Fibroblast of the conjunctiva (primary cell): ENCODE measurements at places on chromosomes 11 and 22.

DNA sequence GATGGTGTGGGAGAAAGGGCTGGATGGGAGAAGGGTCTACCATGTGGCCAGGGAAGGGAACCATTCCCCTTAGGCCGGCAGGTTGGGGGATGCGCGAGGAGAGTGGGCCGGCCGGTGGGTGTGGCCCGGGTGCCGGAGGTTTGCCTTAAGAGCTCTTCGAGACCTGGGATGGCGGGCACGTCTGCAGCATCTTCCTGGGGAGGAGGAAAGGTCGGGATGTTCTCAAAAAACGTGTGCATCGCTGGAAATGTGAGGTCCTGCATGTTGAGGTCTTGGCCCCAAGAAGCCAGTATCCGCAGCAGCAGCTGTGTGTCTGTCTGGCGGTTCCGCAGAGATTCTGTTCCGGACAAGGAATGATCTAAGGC is 1.4 kb downstream of the NAV2 start:
- no peak for DNase-seq

DNA sequence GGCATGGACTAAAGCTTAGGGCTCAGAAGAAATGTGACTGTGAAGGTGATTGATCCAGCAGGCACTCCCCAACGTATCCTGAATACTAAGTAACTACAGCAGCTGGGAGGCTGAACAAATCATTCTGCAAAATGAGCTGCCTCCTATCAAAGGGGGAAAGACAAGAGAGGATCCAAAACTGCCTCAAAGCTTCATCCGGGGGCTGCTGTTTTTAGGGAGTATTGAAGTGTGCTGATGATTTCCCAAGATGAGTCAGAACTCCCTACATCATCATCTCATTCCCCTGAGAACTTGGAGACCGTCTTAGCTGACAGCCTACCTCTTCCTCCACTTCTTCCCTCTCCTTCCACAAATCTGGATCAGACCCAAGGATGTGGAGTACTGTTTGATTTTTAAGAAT is 108.4 kb upstream of the GRAMD1B start:
- DNase-seq: no peak

DNA sequence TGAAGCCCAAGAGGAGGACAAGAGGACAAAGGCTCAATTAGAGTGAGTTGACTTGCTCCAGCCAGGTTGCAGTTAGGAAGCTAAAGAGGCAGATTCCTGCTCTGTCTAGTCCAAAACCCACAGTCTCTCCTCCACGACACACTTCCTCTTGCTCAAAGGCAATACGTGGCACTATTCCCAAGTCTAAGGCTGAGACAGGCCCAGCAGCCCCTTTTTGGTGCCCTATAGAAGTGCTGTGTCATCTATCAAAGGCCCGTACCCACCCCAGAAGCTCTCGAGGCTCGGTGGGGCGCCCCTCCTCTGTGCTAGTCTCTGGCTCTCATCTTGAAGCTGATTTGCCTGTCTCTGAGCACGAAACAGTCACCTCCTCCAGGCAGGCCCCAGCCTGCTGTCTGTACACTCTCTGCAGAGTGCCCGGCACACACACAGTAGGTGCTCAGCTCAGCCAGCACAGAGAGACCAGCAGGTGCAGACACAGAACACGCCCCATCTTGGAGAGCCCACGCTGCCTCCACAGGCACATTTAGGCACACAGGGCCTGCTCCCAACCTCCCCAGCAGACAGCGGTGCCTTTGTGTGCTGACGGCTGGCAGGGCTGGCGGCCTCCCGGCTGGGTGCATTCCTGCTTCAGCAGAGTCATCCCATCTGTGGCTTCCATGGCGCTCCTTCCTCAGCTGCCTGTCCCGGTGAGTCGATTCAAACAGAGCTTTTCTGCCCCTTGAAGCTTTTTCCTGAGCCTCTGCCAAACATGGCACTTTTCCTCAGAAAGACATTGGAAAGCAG is 52.8 kb downstream of the MYH9 start:
- DNase-seq: no peak

GRCh38 chr22:24321999-24322398 is 51.4 kb downstream of the SPECC1L start:
- no peak for DNase-seq

- peak; percentile 13 for DNase-seq
Measured at GRCh38 chr22:39135092-39135896, 17.2 kb downstream of the CBX7 start.

GRCh38 chr11:11157185-11157584 is 195.9 kb downstream of the CSNK2A3 start:
- peak; percentile 10 for DNase-seq

DNA sequence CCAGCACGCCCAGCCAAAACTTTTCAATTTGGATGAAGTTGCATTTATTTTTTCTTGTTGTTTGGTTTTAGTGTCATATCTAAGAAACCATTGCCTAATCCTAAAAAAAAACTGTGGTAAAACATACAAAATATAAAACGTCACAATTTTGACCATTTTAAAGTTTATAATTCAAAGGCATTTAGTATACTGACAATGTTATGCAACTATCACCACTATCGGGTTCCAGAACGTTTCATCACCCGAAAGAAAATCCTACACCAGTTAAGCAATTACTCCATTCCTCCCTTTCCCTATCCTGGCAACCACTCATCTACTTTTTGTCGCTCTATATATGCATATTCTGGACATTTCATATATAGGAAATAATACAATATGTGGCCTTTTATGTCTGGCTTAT is 30.5 kb upstream of the PHOX2A start:
- DNase-seq: no peak

DNA sequence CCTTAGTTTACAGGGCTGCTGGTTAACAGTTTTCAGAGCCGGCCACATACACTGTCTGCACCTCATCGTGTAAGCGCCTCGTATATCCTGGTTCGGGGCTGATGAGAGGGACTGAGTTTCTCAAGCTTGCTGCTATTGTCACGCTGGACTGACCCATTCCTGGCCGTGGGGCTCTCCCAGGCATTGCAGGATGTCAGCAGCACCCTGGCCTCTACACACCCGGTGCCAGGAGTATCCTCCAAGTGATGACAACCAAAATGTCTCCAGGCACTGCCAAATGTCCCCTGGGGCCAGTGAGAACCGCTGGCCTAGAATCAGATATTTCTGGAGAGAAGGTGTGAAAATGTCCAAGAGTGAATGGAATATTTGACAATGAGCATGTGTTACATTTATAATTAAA is 82.8 kb downstream of the ST3GAL4 start:
- DNase-seq: no peak

GRCh38 chr11:2708151-2708581 is 8.4 kb upstream of the KCNQ1OT1 start:
- DNase-seq: no peak

DNA sequence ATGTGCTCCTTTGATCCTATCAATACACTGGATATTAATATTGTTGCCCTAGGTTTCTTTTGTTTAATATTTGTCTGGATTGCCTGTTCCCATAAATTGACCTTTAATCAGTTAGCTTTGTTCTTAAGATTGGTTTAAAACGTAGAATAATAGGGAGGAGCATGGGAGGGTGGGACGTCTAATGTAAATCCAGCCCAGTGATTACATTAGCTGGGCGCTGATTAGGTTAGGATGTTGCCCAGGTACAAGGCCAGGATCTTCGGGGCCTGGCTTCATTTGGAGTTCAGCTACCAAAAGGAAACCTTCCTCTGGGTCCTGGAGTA is at the start of gene SRSF8:
TSS of gene SRSF8 (plus strand) at position 204 of the 323 bp plus-strand sequence. CDS start 308 bp downstream, outside the sequence.
- no peak for DNase-seq

DNA sequence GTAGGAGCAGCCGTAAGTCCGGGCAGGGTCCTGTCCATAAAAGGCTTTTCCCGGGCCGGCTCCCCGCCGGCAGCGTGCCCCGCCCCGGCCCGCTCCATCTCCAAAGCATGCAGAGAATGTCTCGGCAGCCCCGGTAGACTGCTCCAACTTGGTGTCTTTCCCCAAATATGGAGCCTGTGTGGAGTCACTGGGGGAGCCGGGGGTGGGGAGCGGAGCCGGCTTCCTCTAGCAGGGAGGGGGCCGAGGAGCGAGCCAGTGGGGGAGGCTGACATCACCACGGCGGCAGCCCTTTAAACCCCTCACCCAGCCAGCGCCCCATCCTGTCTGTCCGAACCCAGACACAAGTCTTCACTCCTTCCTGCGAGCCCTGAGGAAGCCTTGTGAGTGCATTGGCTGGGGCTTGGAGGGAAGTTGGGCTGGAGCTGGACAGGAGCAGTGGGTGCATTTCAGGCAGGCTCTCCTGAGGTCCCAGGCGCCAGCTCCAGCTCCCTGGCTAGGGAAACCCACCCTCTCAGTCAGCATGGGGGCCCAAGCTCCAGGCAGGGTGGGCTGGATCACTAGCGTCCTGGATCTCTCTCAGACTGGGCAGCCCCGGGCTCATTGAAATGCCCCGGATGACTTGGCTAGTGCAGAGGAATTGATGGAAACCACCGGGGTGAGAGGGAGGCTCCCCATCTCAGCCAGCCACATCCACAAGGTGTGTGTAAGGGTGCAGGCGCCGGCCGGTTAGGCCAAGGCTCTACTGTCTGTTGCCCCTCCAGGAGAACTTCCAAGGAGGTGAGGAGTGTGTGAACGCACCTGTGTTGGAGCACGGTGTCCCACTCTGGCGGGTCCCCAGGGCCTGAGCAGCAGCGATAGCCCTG is at the start of gene TAGLN:
TSS of gene TAGLN (plus strand) at position 318 of the 863 bp plus-strand sequence. CDS start 3,644 bp downstream, outside the sequence.
- DNase-seq: peak; percentile 77

- no peak for DNase-seq
Measured at GRCh38 chr11:128707681-128708080, 13.8 kb downstream of the FLI1 start.

GRCh38 chr11:34936945-34937629 is 20.7 kb downstream of the PDHX start:
- no peak for DNase-seq

- no peak for DNase-seq
Measured at GRCh38 chr11:33731723-33732531, 4.3 kb downstream of the CD59 start.

- DNase-seq: no peak
Measured at GRCh38 chr11:105618343-105618955, 8.6 kb downstream of the GRIA4 start.

DNA sequence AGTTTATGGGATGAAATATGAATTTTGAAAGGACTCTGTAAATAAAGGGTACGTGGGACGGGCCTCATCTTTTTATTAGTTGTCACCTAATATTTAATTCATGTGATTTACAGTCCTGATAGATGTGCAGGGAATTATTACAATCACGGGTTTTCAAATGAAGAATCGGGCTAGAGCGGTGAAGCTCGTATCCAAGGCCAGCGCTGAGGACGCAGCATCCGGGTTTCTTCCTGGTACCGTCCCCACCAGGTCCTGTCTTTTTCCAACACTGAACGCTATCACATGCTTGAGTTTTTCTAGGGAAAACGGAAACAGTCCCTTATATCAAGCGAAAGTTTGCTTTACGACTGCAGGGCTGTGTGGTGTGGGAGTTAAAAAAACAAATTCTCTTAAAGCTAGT is 787 bp downstream of the SMDT1 start:
- DNase-seq: no peak

DNA sequence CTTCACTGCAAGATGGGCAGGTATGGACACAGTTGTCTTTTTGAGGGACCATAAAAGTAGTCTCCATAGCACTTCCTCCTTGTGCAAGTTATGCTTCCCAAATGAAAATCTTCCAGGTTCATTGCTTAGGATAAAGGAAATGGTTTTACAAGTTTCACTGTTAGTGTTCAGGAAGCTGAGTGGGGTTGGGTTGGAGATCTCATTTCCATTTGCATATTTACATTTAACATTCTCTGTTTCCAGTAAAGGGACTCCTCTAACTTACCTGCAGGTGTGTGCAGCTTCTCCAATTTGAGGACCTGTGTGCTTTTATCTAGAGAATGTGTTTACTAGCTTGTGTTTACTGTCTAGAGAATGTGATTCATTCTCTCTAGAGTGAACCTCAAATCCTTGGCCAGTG is 141.3 kb upstream of the POU2AF2 start:
- DNase-seq: no peak

- no peak for DNase-seq
Measured at GRCh38 chr11:767238-767637, 10.0 kb downstream of the GATD1 start.

DNA sequence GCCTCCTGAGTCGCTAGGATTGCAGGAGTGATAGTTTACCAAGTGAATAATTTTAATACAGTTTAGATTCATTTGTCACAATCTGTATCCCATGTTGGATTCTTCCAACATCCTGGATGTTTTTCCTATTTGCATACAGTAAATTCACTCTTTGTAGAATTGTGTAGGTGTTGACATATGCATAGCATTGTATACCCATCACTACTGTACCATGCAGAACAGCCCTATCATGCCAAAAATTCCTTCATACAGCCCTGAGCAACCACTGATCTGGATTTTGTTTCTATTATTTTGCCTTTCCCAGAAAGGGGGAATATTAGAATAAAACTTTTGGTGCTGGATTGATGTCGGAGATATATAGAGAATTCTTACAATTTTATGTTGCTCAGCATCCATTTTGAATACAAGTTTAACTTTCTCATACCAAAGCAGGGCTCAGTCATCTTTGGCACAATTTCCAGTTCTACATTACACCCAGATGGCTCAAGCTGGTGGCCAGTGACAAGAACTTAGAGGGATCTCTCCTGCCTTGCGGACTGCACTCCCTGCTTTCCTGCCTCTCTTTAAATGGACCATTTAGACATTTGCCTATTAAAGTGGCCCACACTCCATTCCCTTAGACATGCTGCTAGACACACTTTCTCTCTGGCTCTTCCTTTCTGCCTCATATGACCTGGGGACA is 45.4 kb upstream of the CFAP300 start:
- DNase-seq: no peak

DNA sequence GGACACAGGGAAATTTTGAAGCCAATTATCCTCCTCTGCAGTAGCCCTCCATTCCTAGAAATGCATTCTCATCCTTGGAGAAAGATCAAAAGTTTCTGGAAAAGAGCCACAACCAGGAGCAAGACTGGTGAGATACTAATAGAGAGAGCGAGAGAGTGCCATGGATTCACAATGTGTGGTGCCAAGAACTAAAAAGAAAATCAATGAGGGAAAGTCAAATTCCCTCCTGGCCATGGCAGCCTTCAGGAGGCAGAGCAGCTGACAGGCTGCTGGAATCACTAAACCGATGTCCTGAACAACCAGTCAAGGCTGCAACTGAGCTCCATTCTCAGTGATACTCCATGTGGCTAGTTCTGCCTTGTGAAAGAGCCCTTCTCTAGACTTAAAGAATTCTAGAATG is 561.0 kb downstream of the SOX6 start:
- DNase-seq: no peak

GRCh38 chr11:65487467-65488272 is 11.2 kb upstream of the MALAT1 start:
- peak; percentile 100 for DNase-seq

DNA sequence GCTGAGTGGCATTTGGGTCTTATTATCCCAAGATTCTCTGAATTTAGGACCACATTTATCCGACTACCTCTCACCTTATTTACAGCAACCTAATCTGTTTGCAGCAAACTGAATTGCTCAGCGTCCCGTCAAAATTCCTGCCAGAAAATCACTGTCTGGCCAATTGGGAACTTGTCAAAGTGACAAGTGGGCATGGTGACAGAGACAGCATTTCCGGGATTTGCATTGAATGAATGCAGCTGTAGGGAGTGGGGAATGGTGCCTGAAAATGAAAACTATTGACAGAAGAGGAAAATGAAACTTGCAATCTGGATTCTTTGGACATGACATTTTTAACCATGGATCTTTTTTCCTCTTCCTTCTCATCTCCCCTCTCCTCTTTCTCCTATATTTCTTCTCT is 113.8 kb downstream of the NELL1 start:
- no peak for DNase-seq
